Motor neuron (in vitro differentiated cells): ENCODE measurements at places on chromosomes 1 and 21.

DNA sequence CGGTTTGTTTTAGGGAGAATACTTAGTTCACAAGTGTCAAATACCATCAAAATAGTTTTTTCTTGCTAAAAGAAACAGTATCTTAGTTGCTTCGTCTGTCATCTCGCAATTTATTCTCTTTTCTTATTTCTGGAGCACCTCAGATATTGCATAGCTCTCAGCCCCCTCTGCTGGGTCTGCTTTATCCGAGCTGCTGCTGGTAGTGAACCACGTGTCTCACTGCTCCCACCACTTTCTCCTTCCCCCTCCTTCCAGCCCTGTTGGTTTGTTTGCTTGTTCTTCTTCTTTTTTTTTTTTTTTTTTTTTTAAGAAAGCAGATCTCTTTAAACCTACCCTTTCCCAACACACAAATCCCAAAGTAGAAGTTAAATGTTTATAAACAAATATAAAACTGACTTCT, 170.8 kb downstream of the EDEM3 start:
- peak; percentile 56 for ATAC-seq

DNA sequence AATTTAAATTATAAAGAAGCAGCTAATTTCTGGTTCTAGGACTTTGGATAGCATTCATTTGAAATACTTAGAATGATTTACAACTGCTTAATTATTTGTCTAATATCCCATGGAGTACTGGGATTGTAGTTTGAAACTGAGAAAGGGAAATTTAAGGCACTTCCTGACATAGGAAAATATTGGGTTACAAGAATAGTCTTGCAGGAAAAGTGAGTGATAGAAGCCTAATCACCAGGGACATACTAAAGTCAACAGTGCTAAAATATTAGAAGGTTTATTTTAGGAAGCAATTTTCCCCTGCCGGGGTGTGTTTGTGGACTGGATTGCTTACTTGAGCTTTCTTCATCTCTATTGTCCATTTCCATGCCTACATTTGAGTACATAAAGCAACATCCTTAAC, 661.6 kb downstream of the ADGRL2 start:
- ATAC-seq, result no peak

- no peak for ATAC-seq
Measured at GRCh38 chr1:168643152-168643551, 66.7 kb downstream of the XCL1 start.

DNA sequence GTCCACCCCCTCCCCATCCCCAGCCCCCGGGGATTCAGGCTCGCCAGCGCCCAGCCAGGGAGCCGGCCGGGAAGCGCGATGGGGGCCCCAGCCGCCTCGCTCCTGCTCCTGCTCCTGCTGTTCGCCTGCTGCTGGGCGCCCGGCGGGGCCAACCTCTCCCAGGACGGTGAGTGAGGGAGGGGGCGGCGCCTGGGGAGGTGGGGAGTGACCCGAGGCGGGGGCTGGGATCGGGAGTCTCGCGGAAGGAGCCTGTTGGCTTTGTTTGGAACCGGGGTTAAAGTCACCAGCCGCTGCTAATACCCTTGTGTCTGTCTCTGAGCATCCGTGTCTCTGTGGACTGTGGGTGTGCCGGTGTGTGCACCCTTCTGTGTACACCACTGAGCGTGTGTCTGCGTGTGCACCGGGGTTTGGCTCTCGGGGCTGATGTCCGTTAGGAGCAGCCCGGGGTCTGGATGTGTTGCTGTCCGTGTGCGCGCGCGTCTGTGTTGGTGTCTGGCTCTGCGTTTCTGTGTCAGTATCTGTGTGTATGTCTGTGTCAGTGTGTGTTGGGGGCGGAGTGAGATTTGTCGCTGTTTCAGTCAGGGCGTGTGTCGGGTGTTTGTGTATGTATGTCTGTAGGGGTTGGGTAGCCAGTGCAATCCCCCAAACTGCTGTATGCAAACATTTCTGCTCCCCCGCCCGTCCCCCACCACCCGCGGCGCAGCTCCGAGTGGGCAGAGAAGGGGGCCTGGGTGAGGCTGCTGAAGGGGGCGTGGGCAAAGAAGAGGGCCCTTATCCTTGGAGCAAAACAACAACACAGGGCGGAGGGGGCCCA, 480 bp downstream of the CADM3 start:
- ATAC-seq, result peak; percentile 66

GRCh38 chr21:35507181-35507759, 458.2 kb upstream of the RUNX1 start:
- no peak for ATAC-seq

DNA sequence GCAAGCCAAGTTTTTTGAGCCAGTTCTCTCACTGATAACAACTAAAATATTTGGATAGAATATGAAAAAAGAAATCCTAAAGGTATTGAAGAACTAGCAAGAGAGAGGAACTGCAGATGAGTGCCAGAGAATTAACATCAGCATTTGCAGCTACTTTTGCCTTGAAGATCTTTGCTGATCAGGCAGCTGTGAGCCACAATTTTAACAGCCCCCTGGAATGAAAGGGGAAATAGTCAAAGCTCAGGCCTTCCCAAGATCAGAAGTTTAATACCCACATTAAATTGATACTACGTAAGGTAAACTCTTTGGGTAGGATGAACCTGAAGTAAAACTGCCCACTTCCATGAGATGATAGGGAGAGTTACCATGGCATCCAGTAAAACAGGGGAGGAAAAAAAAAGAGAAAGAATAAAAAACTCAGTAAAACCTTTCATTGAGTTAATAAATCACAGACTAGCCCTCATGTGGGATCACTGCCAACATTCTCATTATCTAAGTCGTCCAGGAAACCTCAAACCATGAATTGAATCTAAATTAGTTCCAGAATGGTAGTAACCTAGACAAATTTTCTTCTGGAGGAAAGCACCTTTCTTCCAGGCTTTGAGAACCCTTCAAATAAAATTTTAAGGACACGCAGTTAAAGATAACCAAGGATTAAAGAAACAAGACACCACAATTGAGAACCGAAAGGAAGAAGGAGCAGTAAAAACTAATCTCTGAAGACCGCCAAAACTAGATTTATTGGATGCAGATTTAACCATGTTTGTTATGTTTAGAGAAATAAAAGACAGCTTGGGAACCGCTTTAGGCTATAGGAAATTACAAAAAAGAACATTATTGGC, 28.3 kb downstream of the SCP2 start:
- peak; percentile 66 for ATAC-seq

GRCh38 chr21:17784604-17785402, 34.4 kb downstream of the C21orf91 start:
- ATAC-seq, result no peak

DNA sequence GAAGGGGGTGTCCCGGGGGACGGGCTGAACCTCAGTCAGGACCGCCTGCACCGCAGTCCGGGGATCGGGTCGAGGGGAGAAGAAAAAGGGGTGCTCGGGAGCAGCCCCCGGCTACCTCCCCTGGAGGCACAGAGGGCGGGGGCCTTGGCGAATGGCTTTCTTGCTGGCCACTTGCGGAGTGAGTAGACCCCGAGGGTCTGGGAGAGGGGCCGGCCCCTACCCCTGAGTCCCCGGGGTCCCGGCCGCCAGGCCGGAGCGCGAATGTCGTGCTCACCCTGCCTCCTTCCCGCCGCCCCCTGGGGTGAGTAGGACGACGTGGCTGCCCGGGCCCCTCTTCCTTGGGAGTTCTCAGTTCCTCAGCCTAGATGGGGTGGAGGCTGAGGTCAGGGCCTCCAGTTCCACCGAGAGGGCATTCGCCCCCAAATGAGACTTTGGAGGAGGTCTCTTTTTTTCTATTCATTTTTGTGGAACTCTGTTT, 113.0 kb downstream of the OSBPL9 start:
- ATAC-seq, result peak; percentile 77

GRCh38 chr1:233647073-233647472, 33.2 kb downstream of the KCNK1 start:
- ATAC-seq, result no peak

- no peak for ATAC-seq
Measured at GRCh38 chr1:4700801-4701200, 46.4 kb downstream of the AJAP1 start.

- no peak for ATAC-seq
Measured at GRCh38 chr1:235767795-235768194, 98.9 kb downstream of the LYST start.

GRCh38 chr1:27992276-27992675, 32.5 kb downstream of the XKR8 start:
- no peak for ATAC-seq
